ENCODE measurements at places on chromosomes 12 and 14.

- DNase-seq = no peak
Measured at GRCh38 chr12:56261503-56262232, 3.5 kb upstream of the ANKRD52 start.

- DNase-seq = no peak
Measured at GRCh38 chr12:93165384-93165932, 212.3 kb upstream of the NUDT4 start.

DNA sequence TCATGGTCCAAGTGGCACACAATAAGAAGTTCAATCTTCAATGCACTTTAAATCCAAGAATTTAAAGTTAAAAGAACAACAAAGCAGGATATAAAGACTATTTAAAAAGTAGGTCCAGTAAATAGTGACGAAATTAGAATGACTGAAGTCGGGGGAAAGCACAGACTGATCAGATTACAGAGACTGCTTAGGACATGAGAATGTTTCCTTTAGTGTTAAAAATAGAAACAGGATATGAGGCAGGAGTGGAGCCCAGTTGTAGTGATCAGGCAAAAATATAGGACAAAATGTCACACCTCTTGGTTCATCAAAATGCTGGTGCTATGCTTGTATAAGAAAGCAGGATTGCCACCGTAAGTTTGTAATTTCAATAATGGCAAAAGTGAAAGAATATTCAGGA lies 52.2 kb upstream of the CD163 start:
- DNase-seq = no peak

GRCh38 chr12:75891072-75891471 lies 140.5 kb downstream of the PHLDA1 start:
- no peak for DNase-seq

DNA sequence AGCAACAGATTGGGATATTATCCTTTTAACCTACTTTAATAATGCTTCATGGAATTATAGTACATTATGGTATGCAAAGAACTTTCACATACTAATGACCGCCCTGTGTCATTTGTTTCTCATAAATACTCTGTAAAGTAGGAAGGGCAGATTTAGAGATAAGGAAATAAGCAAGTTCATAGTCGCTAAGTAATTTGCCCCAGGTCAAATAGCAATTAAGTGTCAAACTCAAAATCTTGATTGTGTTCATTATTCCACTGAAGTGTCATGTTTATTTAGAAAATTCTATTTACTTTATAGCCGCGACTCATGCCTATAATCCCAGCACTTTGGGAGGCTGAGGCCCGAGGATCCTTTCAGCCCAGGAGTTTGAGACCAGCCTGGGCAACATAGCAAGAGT lies 98.7 kb upstream of the ATF1 start:
- no peak for DNase-seq

GRCh38 chr14:67218126-67218525 lies 23.1 kb upstream of the PALS1 start:
- DNase-seq = no peak

- no peak for DNase-seq
Measured at GRCh38 chr14:23062002-23062401, 4.7 kb upstream of the CDH24 start.

Measured in putamen (tissue), 1 donor.